ENCODE measurements at places on chromosomes 5 and 9.
A peak's percentile ranks its signal among the peaks of the same experiment; 100 is the strongest.

GRCh38 chr9:69346596-69347390 lies 21.8 kb downstream of the ENTREP1 start:
- DNase-seq: no peak

GRCh38 chr5:1138445-1139245 lies 26.8 kb upstream of the SLC12A7 start:
- no peak for DNase-seq

- DNase-seq: no peak
Observed at GRCh38 chr9:18233776-18234445, 240.0 kb upstream of the ADAMTSL1 start.

DNA sequence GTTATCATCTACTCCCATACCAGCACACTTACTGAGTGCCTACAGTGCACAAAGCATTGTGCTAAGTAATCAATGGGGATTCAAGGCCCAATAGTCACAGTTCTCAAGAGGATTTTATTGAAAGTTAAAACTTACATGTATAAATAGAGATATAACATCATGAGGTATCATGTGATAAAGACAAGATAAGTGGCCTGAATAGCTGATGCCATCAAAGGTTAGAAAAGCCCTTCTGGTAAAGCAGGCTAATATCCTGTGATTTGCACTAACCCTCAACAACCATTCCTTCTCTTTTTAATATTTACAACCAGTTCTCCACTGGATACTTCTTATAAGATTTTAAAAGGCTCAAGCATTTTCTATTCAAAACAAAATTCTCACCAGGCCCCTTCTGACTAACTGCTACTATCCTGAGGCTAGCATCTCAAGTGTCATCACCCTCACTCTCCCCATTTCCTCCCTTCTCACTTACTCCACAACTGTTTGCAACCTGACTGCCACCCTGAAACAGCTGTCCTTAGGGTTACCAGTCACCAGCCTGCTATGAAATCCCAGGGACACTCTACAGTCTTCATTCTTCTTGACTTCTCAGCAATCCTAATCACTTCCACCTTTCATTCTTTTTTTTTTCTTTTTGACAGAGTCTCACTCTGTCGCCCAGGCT lies 377.9 kb downstream of the ENC1 start:
- no peak for DNase-seq

DNA sequence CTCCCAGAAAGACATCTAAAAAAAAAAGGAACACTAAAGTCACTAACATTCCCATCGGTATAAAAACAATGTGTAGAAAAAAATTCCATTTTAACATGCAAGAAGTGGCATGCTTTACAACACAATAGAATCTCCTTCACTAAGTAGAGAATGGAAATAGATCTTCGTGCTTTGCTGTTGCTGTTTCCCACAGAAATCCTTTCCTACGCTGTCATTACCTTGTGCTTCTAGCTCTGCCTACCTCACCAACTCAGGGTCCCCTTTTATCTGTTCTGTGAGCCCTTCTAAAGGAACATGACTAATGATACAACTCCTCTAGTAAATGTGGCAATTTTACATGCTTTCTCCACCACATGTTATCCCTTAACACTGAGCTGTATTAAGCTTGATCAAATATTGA lies 202.9 kb downstream of the MCTP1 start:
- peak; percentile 68 for DNase-seq

GRCh38 chr9:92631452-92632343 lies 38.2 kb downstream of the IPPK start:
- DNase-seq: no peak

- DNase-seq: no peak
Observed at GRCh38 chr9:110207071-110207641, 803 bp downstream of the C9orf152 start.

GRCh38 chr9:113770396-113770795 lies 105.7 kb upstream of the ZNF618 start:
- no peak for DNase-seq

DNA sequence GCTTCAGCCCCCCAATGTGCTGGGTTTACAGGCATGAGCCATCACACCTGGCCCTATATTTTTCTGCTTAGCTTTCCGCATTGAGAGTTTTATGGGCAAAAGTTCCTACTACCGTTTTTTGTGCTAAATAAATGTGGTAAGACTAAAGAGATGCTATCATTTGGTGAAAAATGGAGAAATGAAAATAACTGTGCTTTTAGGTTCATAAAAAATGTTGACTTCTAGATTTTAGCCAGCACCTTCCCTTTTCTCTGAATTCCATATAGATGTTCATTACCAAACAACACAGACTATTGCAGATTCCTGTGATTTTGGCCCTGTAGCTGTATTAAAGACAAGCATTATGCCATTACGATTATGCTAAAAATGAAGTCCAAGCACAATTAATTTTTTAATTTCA lies 72.0 kb upstream of the CTSL start:
- DNase-seq: no peak

DNA sequence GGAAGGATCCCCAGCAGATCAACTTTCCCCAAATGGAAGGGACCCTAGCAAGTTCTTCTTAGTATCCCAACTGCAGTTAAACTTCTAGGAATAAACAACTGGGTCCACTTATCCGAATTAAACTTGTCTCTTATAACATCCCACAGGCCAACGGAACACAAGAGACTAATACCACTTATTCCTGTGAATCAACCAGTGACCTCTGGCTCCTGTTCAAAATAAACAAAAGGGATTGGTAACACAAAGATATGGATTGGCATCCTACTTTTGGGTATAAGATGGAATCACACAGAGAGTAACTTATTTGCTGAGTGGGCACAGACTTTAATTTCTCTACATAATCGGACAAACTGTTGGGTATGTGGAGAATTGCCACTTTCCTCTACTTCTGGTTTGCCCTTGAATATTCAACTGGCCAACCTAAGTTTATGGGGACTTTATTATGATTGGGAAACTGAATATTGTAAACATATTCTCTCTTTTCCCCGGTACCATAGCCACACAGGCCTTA lies 12.4 kb upstream of the PAIP1 start:
- DNase-seq: no peak

GRCh38 chr5:139296862-139297326 lies 3.4 kb downstream of the MATR3 start:
- no peak for DNase-seq

- peak; percentile 59 for DNase-seq
Observed at GRCh38 chr9:129549684-129550083, 71.2 kb downstream of the C9orf50 start.
